ENCODE measurements at places on chromosomes 5 and 9. TPM values are rescaled to one million over a fixed set of nuclear protein-coding genes. Genes with fewer than 3 reads are reported as not detected.

The ZDHHC11B gene
- 0.27 TPM for total RNA-seq

The NEUROG1 gene
- not detected for total RNA-seq

The GRIA1 gene
- 18.4 TPM for total RNA-seq

The HRH2 gene
- total RNA-seq = 0.69 TPM

The PDE6A gene
- total RNA-seq = 0.85 TPM

The PFN3 gene
- total RNA-seq = not detected

The C9orf153 gene
- 0.36 TPM for total RNA-seq

The PHF24 gene
- 0.19 TPM for total RNA-seq

The ATP10B gene
- 0.19 TPM for total RNA-seq

The FRMD3 gene
- total RNA-seq = 35.8 TPM

The SPATA31E1 gene
- 0.22 TPM for total RNA-seq

The FGF1 gene
- total RNA-seq = 0.29 TPM

The TRIM7 gene
- total RNA-seq = 1.4 TPM

All from motor neuron (in vitro differentiated cells).